IMR-90 (cell line): ENCODE measurements at places on chromosomes 12 and 14. TPM values are rescaled to one million over a fixed set of nuclear protein-coding genes. Genes with fewer than 3 reads are reported as not detected.

- H3K27me3 ChIP-seq: no peaks in the 10 kb centered on the region
- DNase-seq: peak; percentile 15
- H3K27ac ChIP-seq: no peak overlapping the region
- no peaks in the 10 kb centered on the region for H3K4me1 ChIP-seq
- H3K36me3 ChIP-seq: no peaks in the 10 kb centered on the region
Measured at GRCh38 chr12:59444932-59445331, 150.9 kb upstream of the SLC16A7 start.

- peak; percentile 70 for DNase-seq
- peaks cover 17% of the 10 kb centered on the region for H3K36me3 ChIP-seq
- no peaks in the 10 kb centered on the region for H3K4me1 ChIP-seq
- H3K27me3 ChIP-seq: no peaks in the 10 kb centered on the region
- H3K4me3 ChIP-seq: no peak overlapping the region
Measured at GRCh38 chr12:113912760-113913329, 53.3 kb downstream of the RBM19 start.

Gene LTB4R2
- 0.56 and 0.72 TPM in 2 replicates for total RNA-seq

- H3K36me3 ChIP-seq: peaks cover 2% of the 10 kb centered on the region
- peak overlapping the region; percentile 82 for H3K27ac ChIP-seq
- DNase-seq: no peak
- no peaks in the 10 kb centered on the region for H3K4me1 ChIP-seq
- H3K4me3 ChIP-seq: peak overlapping the region; percentile 67
Measured at GRCh38 chr14:102140027-102140749, 491 bp downstream of the WDR20 start.

DNA sequence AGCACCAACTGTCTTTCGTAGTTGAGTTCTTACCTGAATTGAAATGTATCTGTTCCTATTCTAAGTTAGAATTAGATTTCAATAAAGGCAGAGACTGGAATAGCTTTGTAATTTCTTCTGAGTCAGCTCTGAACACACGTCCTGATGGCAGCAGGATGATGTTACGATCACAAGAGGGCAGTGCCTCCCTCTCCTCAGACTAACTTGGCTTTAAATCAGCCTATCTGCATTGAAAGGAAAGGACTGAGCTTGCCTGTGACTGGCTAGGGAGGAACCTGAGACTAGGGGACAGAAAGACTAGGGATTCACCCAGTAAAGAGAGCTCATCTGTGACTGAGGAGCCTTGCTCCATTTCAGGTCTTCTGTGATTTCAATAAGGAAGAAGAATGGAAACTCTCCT is 323.7 kb upstream of the OR4E1 start:
- peak; percentile 4 for DNase-seq
- H3K27ac ChIP-seq: no peak overlapping the region
- H3K4me3 ChIP-seq: no peak overlapping the region
- H3K36me3 ChIP-seq: no peaks in the 10 kb centered on the region

GRCh38 chr12:66392266-66392915 is 90.1 kb downstream of the HELB start:
- no peaks in the 10 kb centered on the region for H3K4me1 ChIP-seq
- no peaks in the 10 kb centered on the region for H3K27me3 ChIP-seq
- no peak overlapping the region for H3K4me3 ChIP-seq
- no peaks in the 10 kb centered on the region for H3K36me3 ChIP-seq
- DNase-seq: no peak
- H3K27ac ChIP-seq: no peak overlapping the region

GRCh38 chr12:114858388-114859146 is 174.6 kb upstream of the TBX3 start:
- no peaks in the 10 kb centered on the region for H3K4me1 ChIP-seq
- no peak overlapping the region for H3K27ac ChIP-seq
- H3K27me3 ChIP-seq: no peaks in the 10 kb centered on the region
- no peak for DNase-seq
- H3K4me3 ChIP-seq: no peak overlapping the region

Gene COQ6
- total RNA-seq: 16.1 and 21.0 TPM in 2 replicates

DNA sequence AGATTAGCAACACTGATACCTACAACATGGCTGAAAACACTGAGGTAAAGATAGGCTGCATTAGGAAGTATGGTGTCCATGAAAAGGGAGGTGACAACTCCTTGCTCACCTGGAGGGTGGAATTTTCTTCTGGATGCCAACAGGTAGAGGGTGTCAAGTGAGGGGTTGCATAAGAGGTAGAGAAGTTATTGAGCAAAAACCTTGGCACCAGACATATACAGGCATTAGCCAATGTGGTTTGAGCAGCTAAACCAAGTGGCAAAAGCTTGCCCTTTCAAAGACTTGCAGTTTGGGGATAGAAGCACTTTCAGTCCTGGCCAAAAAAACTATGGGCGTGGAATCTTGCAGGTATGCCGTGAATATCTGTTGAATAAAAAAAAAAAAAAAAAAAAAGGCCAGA is 3.8 kb downstream of the RITA1 start:
- peaks cover 7% of the 10 kb centered on the region for H3K4me1 ChIP-seq
- no peak overlapping the region for H3K4me3 ChIP-seq
- no peak overlapping the region for H3K27ac ChIP-seq
- H3K36me3 ChIP-seq: peaks cover 13% of the 10 kb centered on the region
- DNase-seq: no peak

GRCh38 chr12:83958997-83959396 is 953.6 kb downstream of the SLC6A15 start:
- H3K27ac ChIP-seq: no peak overlapping the region
- no peaks in the 10 kb centered on the region for H3K36me3 ChIP-seq
- H3K4me1 ChIP-seq: no peaks in the 10 kb centered on the region
- H3K4me3 ChIP-seq: no peak overlapping the region
- H3K27me3 ChIP-seq: no peaks in the 10 kb centered on the region

Gene MMP17
- 1.4 and 1.7 TPM in 2 replicates for total RNA-seq

Gene ACRBP
- not detected in 2 replicates for total RNA-seq

GRCh38 chr14:85991156-85991555 is 461.2 kb downstream of the FLRT2 start:
- no peak overlapping the region for H3K27ac ChIP-seq
- H3K36me3 ChIP-seq: no peaks in the 10 kb centered on the region
- DNase-seq: peak; percentile 82
- no peak overlapping the region for H3K4me3 ChIP-seq
- no peaks in the 10 kb centered on the region for H3K27me3 ChIP-seq
- H3K4me1 ChIP-seq: no peaks in the 10 kb centered on the region; the same call in 1 of the 2 replicates

- peak; percentile 56 for DNase-seq
- H3K4me3 ChIP-seq: no peak overlapping the region
- H3K4me1 ChIP-seq: no peaks in the 10 kb centered on the region
- H3K36me3 ChIP-seq: no peaks in the 10 kb centered on the region
- no peak overlapping the region for H3K27ac ChIP-seq
- H3K27me3 ChIP-seq: no peaks in the 10 kb centered on the region
Measured at GRCh38 chr12:80792861-80793260, 76.1 kb downstream of the MYF5 start.

DNA sequence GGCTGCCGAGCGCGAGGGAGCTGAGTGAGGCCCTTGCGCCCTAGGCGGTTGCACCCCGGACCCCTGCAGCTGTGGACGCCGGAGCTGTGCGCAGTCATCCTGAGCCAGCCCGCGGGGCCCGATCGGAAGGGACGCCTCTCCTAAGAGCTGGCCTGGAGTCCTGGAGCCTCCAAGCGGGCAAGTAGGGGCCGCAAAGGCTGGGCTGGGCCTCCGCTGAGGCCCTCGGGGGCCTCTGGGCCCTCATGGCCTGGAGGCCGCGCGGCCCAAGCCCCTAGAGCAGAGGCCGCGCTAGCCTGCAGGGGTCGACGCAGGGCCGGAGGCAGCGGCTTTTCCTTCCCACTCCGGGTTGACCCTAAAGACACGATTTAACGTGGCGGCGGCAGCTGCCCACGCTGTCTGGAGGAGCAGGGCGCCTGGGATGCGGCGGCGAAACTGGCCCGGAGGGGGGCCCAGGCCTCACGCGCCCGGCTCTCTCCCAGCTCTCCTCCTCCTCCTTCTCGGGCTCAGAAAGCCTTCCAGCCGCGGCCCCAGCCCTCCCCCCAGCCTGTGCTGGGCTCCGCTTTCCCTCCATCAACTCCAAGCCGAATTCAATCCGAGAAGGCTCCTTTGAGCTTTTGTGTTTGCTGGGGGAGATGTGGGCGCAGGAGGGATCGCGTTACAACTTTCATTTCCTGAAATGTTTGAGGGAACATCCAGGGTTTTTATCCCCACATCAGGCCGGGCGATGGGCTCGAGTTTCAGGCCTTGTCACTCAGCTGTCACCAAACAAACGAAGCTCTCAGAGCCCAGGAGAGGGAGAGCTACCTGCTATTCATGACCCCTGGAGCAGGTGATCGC is 11.6 kb downstream of the SIX1 start:
- peak; percentile 53 for DNase-seq
- H3K4me3 ChIP-seq: peak overlapping the region; percentile 6; the same call in 1 of the 2 replicates
- peaks cover 16% of the 10 kb centered on the region for H3K4me1 ChIP-seq
- no peaks in the 10 kb centered on the region for H3K27me3 ChIP-seq
- peaks cover 25% of the 10 kb centered on the region for H3K36me3 ChIP-seq
- peak overlapping the region; percentile 58 for H3K27ac ChIP-seq

- no peak for DNase-seq
- no peak overlapping the region for H3K4me3 ChIP-seq
- no peaks in the 10 kb centered on the region for H3K4me1 ChIP-seq
- H3K36me3 ChIP-seq: peaks cover 66% of the 10 kb centered on the region
- no peak overlapping the region for H3K27ac ChIP-seq
Measured at GRCh38 chr14:103705118-103705503, 10.1 kb downstream of the XRCC3 start.

- no peak for DNase-seq
- no peaks in the 10 kb centered on the region for H3K36me3 ChIP-seq
- peaks cover 51% of the 10 kb centered on the region for H3K27me3 ChIP-seq
- no peaks in the 10 kb centered on the region for H3K4me1 ChIP-seq
- no peak overlapping the region for H3K4me3 ChIP-seq
- H3K27ac ChIP-seq: no peak overlapping the region
Measured at GRCh38 chr12:2737656-2738241, 57.0 kb upstream of the FKBP4 start.

- H3K4me3 ChIP-seq: no peak overlapping the region
- H3K27me3 ChIP-seq: no peaks in the 10 kb centered on the region
- DNase-seq: no peak
- no peaks in the 10 kb centered on the region for H3K36me3 ChIP-seq
Measured at GRCh38 chr14:78335531-78335930, 165.4 kb downstream of the NRXN3 start.

DNA sequence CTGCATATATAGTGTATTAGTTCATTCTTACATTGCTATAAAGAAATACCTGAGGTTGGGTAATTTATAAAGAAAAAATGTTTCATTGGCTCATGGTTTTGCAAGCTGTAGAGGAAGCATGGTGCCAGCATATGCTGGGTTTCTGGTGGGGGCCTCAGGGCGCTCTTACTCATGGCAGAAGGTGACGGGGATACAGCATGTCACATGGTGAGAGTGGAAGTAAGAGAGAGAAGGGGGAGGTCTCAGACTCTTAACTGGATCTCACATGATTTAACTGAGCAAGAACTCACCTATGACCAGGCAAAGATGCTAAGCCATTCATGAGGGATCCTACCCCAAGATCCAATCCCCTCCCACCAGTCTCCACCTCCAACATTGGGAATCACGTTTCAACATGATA is 15.9 kb upstream of the PAWR start:
- no peak overlapping the region for H3K27ac ChIP-seq
- no peaks in the 10 kb centered on the region for H3K27me3 ChIP-seq
- H3K4me3 ChIP-seq: no peak overlapping the region
- no peaks in the 10 kb centered on the region for H3K36me3 ChIP-seq
